Skin of body (tissue), 3 donors: ENCODE measurements at places on chromosomes 12 and 14. TPM values are rescaled to one million over a fixed set of nuclear protein-coding genes. Genes with fewer than 3 reads are reported as not detected.

- DNase-seq = no peak
Observed at GRCh38 chr12:53601296-53601847, 24.8 kb downstream of the ATF7 start.

DNA sequence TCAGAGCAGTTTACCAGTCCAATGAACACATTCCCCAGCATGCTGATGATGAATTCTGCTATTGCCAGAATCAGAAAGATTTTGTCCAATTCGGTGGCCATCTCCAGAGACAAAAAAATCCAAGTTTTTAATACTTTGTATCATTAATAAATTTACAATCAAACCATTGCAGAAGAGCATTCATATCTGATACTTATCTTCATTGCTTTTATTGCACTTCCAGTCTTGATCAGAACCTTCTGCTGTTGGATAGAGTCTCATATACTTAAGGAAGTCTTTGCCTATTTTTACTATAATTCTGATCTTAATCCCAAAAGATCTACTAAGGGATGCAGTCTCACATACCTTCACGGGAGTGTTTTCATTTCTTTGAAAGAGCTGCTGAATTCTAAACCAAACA lies at the start of gene TAS2R42:
TAS2R42 (minus strand) TSS at position 101 of the 400 bp plus-strand sequence; CDS start at position 101, 0 bp downstream.
- DNase-seq = no peak

DNA sequence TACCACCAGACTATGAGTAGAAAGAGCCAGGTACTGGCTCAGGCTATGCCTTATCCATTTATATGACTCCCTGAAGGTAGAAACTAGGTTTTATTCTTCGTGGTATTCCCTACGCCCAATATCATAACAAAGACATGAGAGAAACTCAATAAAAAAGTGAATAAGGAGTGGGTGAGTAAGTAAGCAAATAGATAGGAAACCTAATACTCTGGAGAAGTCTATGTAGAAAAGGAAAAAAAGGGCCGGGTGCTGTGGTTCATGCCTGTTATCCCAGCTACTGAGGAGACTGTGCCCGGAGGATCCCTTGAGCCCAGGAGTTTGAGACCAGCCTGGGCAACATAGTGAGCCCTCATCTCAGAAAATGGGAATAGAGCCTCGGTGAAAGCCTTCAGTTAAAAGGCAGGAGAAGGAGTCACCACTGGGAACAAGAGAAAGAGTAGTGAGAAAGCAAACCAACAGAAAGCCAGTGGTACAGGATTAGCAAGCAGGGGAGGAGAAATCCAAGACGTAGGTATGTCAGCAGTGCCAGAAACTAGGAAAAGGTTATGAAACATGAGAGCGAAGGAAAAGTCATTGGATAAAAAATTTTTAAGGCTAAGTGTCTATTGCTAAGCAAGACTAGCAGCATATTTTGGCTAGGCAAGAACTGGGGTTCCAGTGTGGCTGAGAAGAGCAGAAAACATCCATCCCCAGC lies 6.0 kb upstream of the OR6J1 start:
- DNase-seq = no peak

GRCh38 chr14:58118097-58118815 lies 33.8 kb downstream of the ARMH4 start:
- DNase-seq = no peak

DNA sequence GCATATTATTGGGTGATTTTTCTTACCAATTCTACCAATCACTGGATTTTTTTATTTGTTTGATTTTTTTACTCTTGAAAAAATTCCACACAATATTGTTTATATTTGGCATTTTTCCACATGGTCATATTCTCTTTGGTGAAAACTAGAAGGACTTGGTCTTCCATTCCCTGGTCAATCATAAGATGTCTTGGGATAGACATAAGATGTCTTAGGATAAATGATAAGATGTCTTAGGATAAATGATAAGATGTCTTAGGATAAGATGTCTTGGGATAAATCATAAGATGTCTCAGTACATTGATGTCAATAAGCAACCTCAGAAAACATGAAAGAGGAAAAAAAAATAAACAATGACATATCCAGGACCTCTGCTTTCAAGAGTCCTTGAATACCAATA lies 309.1 kb downstream of the LRFN5 start:
- no peak for DNase-seq

GRCh38 chr12:32777159-32777558 lies 21.5 kb upstream of the YARS2 start:
- no peak for DNase-seq

DNA sequence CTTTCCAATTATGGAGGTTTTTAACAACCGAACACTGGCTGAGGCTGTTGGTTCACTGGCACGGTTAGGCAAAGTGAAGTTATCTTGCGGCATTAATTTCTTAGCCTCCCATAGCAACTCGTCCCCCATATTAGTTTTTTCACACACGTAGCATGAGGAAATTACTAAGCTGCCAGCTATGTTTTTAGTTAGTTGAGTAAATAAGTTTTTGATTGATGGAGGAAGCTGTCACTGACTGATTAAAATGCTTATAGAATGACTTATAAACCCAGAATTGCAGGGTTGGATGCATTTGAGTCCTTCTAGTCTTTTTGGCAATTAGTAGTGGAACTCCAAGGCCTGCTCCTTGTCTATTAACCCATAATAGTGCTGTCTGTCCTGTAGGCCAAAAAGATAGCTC lies 97.1 kb downstream of the ALG10 start:
- no peak for DNase-seq

GRCh38 chr12:93831374-93831773 lies 154.2 kb downstream of the CRADD start:
- no peak for DNase-seq

GRCh38 chr12:125453751-125454150 lies 388.5 kb downstream of the AACS start:
- no peak for DNase-seq

GRCh38 chr12:129163861-129164260 lies 310.6 kb downstream of the GLT1D1 start:
- DNase-seq = no peak

GRCh38 chr12:59459966-59460660 lies 135.7 kb upstream of the SLC16A7 start:
- no peak for DNase-seq

KRT74 gene
- total RNA-seq = 133 TPM

PDE3A gene
- total RNA-seq = 14.4 TPM

RNASE3 gene
- total RNA-seq = 2.7 TPM

TAS2R7 gene
- total RNA-seq = not detected

KLRB1 gene
- total RNA-seq = 0.79 TPM

DCN gene
- total RNA-seq = 1,233 TPM

NTS gene
- 3.7 TPM for total RNA-seq

ESRRB gene
- total RNA-seq = 0.59 TPM

TC2N gene
- total RNA-seq = 20.2 TPM

CDK17 gene
- 65.8 TPM for total RNA-seq

SLC25A47 gene
- total RNA-seq = not detected

WNT5B gene
- total RNA-seq = 22.7 TPM
